Bronchial epithelial cell (primary cell): ENCODE measurements at places on chromosomes 7 and 10.
A peak's percentile ranks its signal among the peaks of the same experiment; 100 is the strongest.

GRCh38 chr7:137443616-137444015 lies 100.1 kb upstream of the PTN start:
- peak; percentile 72 for DNase-seq

- DNase-seq = no peak
Observed at GRCh38 chr10:60645980-60646379, 132.3 kb upstream of the CDK1 start.

GRCh38 chr7:2876031-2876731 lies 32.1 kb upstream of the GNA12 start:
- peak; percentile 64 for DNase-seq

DNA sequence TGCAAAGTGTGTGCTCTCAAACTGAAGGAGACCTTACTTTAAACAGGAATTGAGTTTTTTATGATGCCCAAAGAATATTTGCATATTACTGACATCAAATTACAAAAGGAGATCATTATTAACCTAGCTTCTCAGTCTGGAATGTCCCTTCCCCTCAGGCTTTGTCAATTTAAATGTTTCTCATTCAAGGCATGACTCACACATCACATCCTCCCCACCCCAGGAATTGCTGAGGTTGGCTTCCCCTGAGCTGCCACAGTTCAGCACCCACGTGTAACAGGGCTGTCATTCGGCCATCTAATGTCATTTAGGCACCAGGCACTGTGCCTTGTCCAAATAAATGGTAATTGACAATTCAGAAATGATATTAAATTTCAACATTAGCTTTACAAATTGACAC lies 305.9 kb upstream of the MGMT start:
- peak; percentile 40 for DNase-seq

GRCh38 chr7:73354821-73355220 lies 26.9 kb downstream of the FKBP6 start:
- DNase-seq = no peak

- DNase-seq = peak; percentile 5
Observed at GRCh38 chr7:65379318-65379717, 5.7 kb downstream of the ZNF92 start.

DNA sequence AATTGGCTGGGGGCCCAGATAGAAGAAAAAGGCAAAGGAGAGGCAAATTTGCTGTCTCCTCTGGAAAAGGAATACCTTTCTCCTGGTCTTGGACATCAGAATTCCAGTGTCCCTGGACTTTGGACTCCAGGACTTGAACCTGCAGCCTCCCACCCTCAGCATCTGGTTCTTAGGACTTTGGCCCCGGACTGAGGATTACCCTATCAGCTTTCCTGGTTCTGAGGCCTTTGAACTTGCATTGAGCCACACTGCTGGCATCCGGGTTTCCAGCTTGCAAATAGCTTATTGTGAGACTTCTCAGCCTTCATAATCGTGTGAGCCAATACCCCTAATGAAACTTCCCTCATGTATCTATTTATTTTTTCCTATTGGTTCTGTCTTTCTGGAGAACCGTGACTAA lies 68.3 kb downstream of the DNAH11 start:
- DNase-seq = no peak

DNA sequence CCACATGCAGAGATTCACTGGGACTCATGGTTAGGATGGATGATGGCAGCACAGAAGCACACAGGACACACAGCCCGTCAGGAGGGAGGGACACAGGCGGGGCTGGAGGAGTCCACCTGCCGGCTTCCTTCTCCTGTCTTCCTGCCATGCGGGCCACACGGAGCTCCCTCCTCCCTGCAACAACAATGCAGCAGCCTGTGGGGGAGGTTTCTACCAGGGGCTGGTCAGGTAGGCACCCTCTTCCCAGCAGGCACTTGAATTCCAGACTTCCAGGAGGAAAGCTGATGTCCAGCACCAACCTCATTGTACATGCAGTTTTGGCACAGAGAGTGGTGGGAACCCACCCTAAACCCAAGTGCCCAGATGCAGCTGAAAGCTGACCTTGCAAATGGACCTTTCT lies 341.2 kb downstream of the GLRX3 start:
- no peak for DNase-seq

DNA sequence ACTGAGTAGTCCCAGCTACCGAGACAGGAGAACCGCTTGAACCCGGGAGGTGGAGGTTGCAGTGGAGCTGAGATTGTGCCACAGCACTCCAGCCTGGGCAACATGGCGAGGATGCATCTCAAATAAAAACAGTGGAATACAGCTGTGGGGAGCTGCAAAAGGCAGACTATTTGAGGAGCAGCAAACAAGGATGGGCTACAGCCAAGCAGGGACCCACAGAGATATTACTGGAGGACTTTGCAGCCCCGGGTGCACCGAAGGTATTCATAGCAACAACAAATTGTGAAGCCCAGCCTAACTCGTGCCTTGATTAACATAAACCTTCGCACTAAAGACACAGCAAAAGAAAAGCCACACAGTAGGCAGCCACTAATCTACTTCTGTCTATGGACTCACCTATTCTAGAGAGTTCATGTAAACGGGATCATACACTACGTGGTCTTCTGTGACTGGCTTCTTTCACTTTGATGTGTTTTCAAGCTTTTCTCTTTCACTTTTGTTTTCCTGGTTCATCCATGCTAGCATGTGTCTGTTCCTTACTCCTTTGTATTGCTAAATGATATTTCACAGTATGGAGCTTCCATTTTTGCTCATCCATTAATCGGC lies 34.0 kb downstream of the PODXL start:
- no peak for DNase-seq

DNA sequence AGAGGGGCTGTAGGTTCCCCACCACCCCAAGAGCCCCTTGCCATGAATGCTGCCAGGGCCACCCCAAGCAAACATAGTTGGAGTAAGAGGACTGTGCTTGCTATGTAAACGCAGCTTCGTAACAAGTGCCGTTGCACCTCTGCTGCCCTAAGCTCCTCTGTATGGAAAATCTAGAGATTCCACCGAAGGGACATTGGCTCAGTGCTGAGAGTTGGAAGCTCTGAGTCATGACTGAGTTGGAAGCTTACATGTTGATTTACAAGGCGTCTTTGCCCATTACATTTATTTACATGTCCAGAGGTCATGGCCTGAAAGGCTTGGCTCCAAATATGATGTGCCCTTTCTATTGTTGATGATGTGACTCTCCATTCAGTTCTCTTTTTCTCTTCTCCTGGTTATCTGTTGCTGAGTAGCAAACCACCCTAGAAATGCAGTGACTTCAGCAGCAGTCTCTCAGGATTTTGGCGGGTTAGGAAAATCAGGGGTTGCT lies 233.1 kb upstream of the TCF7L2 start:
- peak; percentile 31 for DNase-seq

DNA sequence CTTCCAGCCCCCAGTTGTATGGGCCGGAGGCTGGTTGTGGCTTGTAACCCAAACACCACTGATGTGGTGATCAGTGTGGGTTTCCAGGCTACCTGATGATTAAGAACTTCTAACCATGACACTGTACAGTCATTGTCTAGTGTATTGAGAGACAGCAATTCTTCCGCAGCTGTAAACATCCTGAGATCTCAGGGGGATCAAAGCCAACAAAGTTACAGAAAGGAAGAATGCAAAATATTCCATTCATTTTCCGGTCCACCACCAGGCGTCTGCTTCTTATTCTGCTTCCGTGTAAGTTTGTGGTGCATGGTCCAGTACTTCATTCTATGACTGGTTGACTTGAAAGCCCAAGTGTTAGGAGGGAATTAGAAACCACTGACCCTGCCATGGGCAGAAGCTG lies 10.3 kb upstream of the GLI3 start:
- no peak for DNase-seq

GRCh38 chr10:117680601-117681000 lies 138.1 kb downstream of the EMX2 start:
- no peak for DNase-seq

GRCh38 chr7:79216236-79216635 lies 237.2 kb downstream of the MAGI2 start:
- no peak for DNase-seq

DNA sequence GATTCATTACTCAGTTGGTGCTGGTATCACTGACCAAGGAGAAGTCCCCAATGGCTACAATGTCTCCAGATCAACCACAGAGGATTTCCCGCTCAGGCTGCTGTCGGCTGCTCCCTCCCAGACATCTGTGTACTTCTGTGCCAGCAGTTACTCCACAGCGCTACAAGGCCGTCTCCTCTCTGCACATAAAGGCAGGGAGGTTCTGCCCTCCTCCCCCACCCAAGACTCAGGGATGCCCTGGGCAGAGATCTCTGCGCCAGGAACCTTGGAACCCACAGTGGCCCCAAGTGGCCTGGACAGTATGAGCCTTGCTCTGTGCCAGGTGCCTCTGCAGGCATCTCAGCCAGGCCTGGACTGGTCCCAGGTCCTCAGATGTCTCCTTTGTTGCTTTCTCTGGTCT lies 193.4 kb upstream of the PRSS58 start:
- no peak for DNase-seq

GRCh38 chr7:47664650-47665195 lies 82.8 kb upstream of the TNS3 start:
- no peak for DNase-seq

GRCh38 chr10:58806970-58807628 lies 294.4 kb downstream of the BICC1 start:
- peak; percentile 91 for DNase-seq

GRCh38 chr10:5070648-5071410 lies 23.4 kb upstream of the AKR1C3 start:
- no peak for DNase-seq

- no peak for DNase-seq
Observed at GRCh38 chr10:103703941-103704919, 151.1 kb downstream of the SH3PXD2A start.

DNA sequence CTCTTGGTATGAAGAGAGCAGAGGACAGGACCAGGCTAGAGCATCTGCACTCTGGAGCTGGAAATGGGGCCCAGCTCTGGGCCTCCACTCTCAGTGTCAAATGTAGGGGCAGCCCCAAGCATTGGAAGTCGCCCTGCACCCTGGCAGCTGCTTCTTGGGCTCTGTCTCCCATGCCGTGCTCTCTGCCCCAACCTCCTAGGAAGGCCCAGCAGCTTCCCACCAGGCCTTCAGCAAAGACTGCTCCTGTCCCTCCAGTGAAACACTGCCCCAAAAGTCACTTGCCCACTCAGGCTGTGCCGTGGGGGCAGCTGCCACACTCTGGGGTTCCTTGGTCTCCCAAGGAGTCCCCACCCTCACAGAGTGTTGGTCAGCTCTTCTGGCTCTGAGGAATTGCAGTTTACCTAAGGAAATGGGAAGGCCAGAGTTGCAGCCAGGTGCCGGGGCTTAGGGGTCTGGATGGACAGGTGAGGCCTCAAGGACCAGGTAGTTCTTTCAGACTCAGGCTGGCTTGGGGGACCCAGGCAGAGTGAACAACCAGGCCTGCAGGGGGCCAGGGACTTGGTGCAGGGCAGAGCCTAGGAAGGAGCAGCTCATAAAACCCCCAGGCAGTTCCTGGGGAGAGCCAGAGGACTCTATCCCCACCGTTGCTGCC lies 9.4 kb upstream of the OPN4 start:
- no peak for DNase-seq

- DNase-seq = no peak
Observed at GRCh38 chr10:1255118-1255517, 198.9 kb downstream of the WDR37 start.

GRCh38 chr7:94258418-94259300 lies 136.0 kb upstream of the COL1A2 start:
- DNase-seq = no peak

- no peak for DNase-seq
Observed at GRCh38 chr7:16028636-16029035, 342.2 kb upstream of the MEOX2 start.

- no peak for DNase-seq
Observed at GRCh38 chr10:86668297-86669165, at the start of gene LDB3. TSS of gene LDB3 (plus strand) at chr10:86668511. CDS start at chr10:86668692, 181 bp downstream.

DNA sequence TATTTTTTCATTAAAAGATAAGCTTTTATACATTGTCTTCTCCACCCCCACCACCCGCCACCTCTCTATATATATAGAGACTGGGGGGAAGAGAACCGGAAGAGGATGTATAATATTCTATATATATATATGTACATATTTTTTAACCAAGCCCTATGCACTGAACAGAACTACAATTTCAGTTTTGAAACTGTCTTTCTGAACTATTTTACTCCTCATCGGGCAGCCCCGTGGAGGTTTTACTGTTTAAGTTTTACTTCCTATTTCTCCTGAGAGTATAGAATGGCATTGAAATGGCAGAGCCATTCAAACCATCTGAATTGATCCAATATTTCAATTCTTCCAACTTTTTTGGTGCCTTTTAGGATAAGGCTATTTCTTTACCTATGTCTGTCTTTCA lies 1047.1 kb downstream of the NRG3 start:
- DNase-seq = no peak

GRCh38 chr7:99102809-99103690 lies 40.9 kb downstream of the SMURF1 start:
- DNase-seq = peak; percentile 94

- no peak for DNase-seq
Observed at GRCh38 chr7:44978511-44979366, at the start of gene MYO1G. TSS of gene MYO1G (minus strand) at chr7:44979015. CDS start at chr7:44978961, 54 bp downstream.

GRCh38 chr10:58436071-58436470 lies 50.9 kb downstream of the TFAM start:
- peak; percentile 94 for DNase-seq

GRCh38 chr7:120445276-120445675 lies 172.3 kb downstream of the KCND2 start:
- peak; percentile 63 for DNase-seq

DNA sequence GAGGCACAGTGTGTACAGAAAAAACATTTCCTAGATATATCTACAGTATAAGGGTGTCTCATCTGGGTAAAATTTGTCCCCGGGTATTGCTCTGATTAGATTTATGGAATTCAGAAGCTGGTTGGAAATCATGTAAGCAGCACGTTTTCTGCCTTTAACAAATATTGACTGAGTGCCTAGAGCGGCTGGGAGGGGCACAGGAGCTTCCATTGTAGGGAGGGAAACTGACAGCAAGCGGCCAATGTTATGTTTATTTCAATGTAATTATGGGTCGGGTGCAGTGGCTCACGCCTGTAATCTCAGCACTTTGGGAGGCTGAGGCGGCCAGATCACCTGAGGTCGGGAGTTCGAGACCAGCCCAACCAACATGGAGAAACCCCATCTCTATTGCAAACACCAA lies 4.4 kb upstream of the RFC2 start:
- DNase-seq = no peak

DNA sequence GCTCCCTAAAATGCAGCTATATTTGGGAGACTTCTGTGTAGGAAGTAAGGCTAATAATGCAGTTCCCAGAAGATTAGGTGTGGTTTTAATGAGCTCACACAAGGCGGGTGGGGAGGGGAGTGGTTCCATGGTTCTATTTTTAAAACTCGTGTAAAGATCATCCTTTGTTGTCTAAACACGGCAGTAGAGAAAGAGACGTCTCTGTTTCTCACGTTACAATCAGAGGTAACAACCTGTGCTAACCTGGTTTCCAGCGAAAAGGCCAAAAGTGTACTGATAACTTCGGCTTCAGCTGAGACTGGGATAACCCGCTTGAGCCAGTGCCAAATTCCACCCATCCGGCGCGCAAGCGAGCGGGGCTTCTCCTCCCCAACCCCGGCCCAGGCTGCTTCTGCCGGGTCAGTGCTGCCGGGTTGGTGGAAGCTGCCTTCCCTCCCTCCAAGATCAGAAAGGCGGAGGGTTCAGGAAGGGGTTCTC lies 2.5 kb upstream of the MAP3K8 start:
- DNase-seq = peak; percentile 61

- peak; percentile 12 for DNase-seq
Observed at GRCh38 chr7:44534501-44534900, 6.6 kb downstream of the NPC1L1 start.

GRCh38 chr7:116675812-116676355 lies 3.9 kb downstream of the MET start:
- DNase-seq = no peak

GRCh38 chr7:33627741-33628140 lies 277.6 kb upstream of the BMPER start:
- no peak for DNase-seq
